ELR (cell line): ENCODE measurements at places on chromosomes 4 and X.
A peak's percentile ranks its signal among the peaks of the same experiment; 100 is the strongest.

DNA sequence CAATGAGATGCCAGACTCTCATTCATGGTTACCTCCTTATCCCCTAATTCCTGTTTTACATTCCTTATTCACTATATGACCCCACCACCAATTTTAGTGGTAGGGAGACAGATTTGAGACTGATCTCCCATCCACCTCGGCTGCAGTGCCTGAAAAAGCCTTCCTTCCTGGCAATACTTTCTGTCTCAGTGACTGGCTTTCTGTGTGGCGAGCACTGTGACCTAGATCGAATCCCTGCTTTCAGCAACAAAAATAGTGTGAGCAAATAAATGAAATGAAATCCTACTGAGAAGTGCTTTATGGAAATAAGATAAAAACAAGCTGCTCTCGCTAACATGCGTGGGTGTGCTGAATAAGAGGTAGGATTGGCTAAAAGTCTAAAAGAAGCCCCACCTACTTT lies 165.3 kb downstream of the GPM6A start:
- peak; percentile 19 for DNase-seq

DNA sequence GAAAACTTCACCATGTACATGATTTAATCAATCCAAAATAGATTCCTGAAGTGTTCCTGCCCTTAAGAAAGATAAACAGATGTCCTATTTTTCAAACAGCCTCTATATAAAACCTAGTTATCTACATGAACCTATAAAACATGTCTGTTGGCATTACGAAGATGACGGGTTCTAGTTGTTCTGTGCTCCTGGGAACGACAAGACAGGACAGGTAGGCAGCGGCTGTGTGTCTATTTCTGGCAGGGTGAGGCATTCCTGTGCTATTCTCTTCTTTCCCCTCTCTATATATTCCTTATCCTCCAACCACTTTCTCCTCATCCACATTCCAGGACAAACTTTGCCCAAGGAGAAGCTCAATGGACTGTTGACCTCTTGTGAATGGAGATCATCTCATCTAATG lies 6.1 kb downstream of the FAT1 start:
- DNase-seq: no peak

- DNase-seq: no peak
Observed at GRCh38 chr4:151429957-151430570, 21.1 kb downstream of the FHIP1A start.

- DNase-seq: no peak
Observed at GRCh38 chr4:185190306-185190856, 13.4 kb downstream of the CFAP97 start.

GRCh38 chr4:44988011-44988410 lies 261.7 kb upstream of the GNPDA2 start:
- DNase-seq: no peak

GRCh38 chr4:96698831-96699230 lies 858.9 kb downstream of the PDHA2 start:
- DNase-seq: no peak

DNA sequence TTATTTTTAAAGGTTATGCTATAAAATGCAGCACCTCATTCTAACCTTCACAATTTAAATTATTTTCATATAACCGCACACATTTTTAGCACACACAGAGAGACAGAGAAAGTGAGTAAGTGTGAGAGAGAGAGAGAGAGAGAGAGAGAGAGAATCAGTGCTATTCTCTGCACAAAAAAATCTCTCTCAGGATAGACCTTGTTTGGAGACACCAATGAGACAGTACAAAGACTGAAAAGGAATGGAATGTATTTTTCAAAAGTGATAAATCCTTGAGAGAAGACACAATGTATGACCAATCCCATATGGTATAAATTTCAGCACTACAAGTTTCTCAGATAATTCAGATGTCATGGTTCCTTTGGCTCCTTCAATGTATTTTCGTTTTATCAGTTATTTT lies 132.1 kb upstream of the PCDH18 start:
- DNase-seq: peak; percentile 29

- DNase-seq: no peak
Observed at GRCh38 chr4:82057990-82058544, 315.7 kb downstream of the HNRNPD start.

GRCh38 chr4:5883916-5884315 lies 9.0 kb downstream of the CRMP1 start:
- DNase-seq: no peak

- DNase-seq: peak; percentile 1
Observed at GRCh38 chrX:77160301-77160700, 286.9 kb upstream of the FGF16 start.

GRCh38 chr4:2441393-2442174 lies 22.8 kb downstream of the CFAP99 start:
- peak; percentile 77 for DNase-seq

- no peak for DNase-seq
Observed at GRCh38 chr4:25235401-25235800, 1.6 kb downstream of the PI4K2B start.

DNA sequence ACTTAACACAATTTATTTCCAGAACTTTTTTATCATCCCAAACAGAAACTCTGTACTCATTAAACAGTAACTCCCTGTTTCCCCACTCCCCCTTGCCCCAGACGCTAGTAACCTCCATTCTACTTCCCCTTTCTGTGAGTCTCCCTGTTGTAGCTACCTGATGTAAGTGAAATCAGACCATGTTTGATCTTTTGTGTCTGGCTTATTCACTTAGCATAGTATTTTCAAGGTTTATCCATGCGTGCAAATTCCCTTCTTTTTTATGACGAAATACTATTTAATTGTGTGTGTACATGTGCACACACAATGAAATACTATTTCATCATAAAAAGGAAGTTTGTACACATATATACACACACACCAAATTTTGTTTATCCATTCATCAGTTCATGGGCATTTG lies 5.2 kb downstream of the PKD2 start:
- no peak for DNase-seq

- peak; percentile 38 for DNase-seq
Observed at GRCh38 chr4:144903953-144904711, 193.9 kb downstream of the ANAPC10 start.

DNA sequence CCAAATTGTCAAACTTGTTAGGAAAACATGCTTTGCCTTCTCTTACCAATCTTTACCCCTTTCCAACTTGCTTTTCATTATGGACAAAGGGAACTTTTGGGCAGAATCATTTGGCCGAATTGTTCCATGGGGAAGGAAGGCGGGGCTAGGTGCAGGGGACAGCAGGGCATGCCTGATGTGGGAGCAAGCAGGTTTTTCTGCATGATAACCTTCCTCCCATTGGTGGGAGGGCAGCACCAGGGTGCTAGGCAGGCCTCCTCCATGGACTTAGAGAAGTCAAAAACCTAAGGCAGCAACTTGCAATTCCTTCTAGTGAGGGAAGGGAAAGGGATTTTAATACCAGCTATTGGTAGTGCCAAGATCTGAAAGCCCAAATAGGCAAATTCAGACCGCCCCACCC lies 260.5 kb downstream of the MAPK10 start:
- no peak for DNase-seq

DNA sequence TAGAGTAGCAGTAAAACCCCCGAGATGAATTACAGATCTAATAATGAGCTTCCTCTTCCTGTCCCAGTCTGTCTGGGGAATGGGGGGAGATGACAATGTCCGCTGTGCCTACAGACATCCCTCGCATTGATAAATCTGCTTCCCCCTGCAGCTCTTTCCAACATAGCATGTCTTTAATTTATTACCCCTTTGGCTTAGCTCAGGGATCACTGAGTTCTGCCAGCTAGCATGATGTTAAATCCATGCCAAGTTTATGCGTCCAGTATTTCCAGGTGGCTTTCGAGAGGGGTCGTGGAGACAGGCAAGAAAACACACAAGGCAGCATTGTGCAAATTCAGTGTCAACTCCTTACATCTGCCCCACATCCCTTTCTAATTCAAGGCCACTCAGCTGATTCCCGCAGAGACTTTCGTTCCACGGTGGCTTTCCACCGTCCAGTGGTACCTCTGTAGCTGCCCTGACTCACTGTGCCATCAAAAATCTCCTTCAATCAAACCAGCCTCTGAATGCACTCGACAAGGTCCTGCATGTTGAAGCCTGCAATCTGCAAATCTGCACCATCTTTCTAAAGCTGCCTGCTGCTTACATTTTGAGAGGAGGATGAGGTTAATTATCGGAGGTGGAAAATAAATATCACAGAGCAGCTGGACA lies 75.1 kb downstream of the MXRA5 start:
- DNase-seq: peak; percentile 34
